ENCODE measurements at places on chromosomes 7 and 10.

GRCh38 chr10:15625261-15625660 lies 94.5 kb downstream of the ITGA8 start:
- DNase-seq, result no peak

DNA sequence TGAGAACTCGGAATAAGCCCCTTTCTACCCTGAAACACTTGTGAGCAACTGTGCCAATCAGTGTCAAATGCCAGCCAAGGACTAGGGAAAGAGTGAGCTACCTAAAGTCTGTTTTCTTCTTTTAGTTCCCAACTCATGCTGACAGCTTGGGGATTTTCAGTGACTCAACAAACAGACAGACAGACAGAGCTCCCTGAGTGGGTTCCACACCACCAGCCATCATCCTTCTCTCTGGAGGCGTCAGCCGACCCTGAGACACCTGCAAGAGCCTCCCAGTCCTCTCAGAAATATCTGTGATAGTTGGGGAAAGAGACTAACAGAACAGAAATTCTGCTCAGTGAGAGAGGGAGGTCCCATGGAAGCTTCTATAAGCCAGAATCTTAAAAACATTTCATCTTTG lies 49.5 kb downstream of the GATA3 start:
- DNase-seq, result no peak

- DNase-seq, result no peak
These were observed 741.4 kb downstream of the MAGI2 start for GRCh38 chr7:78712111-78712510.

- no peak for DNase-seq
These were observed 78.0 kb downstream of the MKI67 start for GRCh38 chr10:128047991-128048818.

Data from DMS 273 treated with DMSO at 0.1 percent for 48 hours (cell line).